Right renal pelvis (tissue), 4 donors: ENCODE measurements at places on chromosomes 7 and 10. TPM values are rescaled to one million over a fixed set of nuclear protein-coding genes. Genes with fewer than 3 reads are reported as not detected.

- DNase-seq = no peak
Measured at GRCh38 chr10:97267671-97268070, 24.8 kb downstream of the ARHGAP19 start.

GRCh38 chr10:49180444-49180860 is 7.7 kb downstream of the TMEM273 start:
- DNase-seq = no peak

DNA sequence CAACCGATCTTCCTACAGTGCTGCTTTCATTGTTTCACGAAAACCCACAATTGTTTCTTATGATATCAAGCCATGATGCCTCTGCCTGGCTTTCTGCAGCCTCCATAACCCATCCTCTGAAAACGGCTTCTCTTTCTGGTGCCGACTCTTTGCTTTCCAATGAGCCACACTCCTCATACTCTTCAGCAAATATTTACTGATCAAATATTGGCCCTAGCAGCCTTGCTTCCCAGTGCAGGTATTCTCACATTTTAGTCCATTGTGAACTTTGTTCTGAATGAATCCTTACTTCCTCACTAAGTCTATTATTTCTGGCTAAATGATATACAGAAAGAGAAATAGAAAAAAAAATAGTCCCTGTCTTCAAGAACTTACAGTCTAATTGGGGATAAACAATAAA is 35.5 kb downstream of the LAMB1 start:
- DNase-seq = no peak

GRCh38 chr7:30681815-30682211 is 443 bp downstream of the CRHR2 start:
- DNase-seq = no peak

- DNase-seq = no peak
Measured at GRCh38 chr10:126599949-126600682, 70.4 kb downstream of the C10orf90 start.

- no peak for DNase-seq
Measured at GRCh38 chr7:156654511-156655234, 14.1 kb downstream of the RNF32 start.

DNA sequence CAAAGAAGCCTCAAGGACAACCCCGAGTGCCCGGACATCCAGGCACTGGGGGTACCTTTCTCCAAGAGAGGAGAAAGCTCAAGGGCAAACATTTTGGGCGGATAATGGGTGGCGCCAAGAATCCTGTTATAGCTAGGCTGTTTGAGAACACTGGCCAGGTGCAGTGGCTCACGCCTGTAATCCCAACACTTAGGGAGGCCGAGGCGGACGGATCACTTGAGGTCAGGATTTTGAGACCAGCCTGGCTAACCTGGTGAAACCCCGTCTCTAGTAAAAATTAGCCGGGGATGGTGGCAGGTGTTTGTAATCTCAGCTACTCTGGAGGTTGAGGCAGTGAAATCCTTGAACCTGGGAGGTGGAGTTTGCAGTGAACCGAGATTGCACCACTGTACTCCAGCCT is 25.2 kb upstream of the UNC5B start:
- no peak for DNase-seq

- no peak for DNase-seq
Measured at GRCh38 chr10:36280321-36280741, 638.2 kb upstream of the FZD8 start.

- peak; percentile 44 for DNase-seq
Measured at GRCh38 chr10:31134311-31134952, 102.8 kb upstream of the ZNF438 start.

- no peak for DNase-seq
Measured at GRCh38 chr7:79489371-79489770, 35.9 kb upstream of the MAGI2 start.

GRCh38 chr10:34959786-34960185 is 130.4 kb downstream of the CUL2 start:
- no peak for DNase-seq

DNA sequence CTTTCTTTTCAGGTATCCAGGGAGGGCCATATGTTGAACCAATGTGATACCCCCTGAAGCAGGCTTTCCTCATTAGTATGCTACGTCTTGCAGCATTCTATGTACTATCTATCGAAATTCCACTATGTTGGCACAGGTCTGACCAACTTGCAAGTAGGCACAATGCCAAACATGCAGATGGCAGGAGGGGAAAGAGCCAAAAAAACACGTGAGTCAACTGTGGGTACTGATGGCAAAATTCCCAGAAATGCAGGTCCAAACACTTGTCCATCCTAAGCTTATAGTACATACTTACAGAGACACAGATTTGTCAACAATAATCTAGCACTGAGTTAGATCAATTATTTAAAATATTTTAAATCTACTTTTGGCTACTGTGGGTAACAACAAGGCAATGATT is 394.9 kb downstream of the DGKB start:
- DNase-seq = no peak

DNA sequence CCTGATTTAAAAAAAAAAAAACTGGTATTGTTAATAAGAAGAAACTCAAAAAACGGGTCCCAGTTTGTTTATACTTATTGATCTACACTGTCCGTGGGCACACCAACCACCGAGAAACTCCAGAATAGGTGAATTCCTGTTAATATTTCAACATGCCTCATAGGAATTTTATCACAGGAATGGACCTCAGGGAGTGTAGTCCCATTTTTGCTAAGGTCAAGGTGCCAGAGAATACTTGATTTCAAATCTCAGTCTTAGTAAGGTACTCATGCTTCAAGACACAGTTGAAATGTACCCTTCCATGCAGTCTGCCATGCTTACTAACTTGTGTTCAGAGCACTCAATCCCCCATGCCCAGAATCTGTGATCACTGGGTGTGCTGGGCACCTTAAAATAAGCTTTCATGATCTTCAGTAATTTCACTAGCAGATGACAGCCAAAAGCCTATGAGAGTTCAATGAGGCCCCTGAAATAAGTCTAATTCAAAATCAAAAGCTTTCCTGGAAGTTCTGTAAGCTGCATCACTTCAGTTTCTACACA is 385.7 kb downstream of the TNS3 start:
- no peak for DNase-seq

DNA sequence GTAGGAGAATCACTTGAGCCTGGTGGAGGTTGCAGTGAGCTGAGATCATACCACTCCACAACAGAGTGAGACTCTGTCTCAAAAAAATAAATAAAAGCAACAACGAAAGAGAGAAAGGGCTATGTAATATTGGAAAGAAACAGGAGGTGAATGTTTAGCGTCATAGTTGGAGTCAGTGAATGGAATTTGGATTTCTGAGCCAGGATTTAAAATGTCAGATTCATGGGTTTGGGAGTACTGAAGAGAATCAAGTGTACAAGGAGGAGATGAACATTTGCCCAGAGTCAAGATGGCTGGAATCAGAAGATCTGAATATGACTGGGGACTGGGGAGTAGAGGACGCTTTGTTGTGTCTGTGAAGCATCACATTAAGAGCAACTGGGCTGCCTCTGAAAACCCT is 366.4 kb downstream of the GALNT17 start:
- no peak for DNase-seq

- no peak for DNase-seq
Measured at GRCh38 chr7:29987083-29987482, 2.5 kb downstream of the SCRN1 start.

GRCh38 chr7:81218480-81219106 is 299.7 kb upstream of the SEMA3C start:
- DNase-seq = no peak

GRCh38 chr10:29970576-29970975 is 88.8 kb downstream of the JCAD start:
- no peak for DNase-seq

- no peak for DNase-seq
Measured at GRCh38 chr7:122768827-122769226, 66.1 kb upstream of the RNF148 start.

DNA sequence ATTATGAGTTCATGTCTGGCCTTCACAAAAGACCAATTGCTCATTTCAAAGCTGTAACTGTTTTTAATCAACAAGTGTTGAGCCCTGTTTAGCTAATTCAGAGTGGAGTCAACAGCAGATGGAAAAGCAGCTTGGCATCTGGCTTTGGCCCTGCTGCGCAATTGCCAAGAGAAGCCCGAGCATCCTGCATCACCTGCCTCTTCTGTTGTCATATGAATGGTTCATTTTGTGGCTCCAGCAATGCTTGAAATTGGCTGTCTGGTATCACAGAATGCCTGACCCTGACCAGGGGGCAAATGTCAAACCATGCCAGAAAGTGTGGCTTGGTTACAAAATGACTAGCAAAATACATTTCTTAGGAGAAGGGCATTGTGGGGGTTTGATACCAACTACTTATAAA is 296.5 kb upstream of the PHF14 start:
- DNase-seq = no peak

DNA sequence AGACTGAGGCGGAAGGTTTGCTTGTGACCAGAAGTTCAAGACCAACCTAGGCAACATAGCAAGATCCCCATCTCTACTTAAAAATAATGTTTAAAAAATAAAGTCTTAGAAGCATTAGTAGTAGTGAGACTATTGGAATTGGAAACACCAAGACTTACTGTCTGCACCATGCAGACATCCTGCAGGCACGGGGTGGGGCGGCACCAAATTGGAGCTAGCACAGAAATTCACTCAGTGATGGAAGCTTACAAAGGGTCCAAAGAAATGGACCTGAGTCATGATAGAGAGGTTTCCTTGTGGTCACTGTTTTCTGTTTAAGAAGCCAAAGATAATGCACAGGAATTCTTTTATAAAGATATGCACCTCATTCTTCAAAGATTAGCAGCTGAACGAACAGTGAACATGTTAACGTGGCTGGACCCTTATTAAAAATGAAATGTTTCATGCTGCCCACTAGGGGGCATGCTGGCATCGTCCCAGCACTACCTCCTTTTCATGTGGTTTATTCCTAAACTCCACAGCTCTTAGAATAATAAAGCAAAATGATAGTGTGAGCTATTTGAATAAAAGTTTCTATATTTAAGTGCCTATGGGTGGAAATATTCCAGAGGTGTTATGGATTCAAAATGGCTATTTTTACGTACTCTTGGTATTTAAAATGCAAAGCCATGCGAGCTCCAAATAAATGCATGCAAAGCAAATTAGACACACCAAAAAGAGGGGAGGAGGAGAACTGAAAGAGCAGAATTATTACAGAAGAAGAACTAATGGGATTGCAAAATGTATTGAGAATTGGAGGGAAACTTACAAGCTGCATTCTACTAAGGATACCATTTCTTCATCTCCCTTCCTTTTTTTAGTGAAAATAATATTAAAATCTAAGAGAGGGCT is 28.6 kb downstream of the PDSS1 start:
- DNase-seq = peak; percentile 47

GRCh38 chr7:1936531-1937251 is 266.6 kb downstream of the ELFN1 start:
- no peak for DNase-seq

DNA sequence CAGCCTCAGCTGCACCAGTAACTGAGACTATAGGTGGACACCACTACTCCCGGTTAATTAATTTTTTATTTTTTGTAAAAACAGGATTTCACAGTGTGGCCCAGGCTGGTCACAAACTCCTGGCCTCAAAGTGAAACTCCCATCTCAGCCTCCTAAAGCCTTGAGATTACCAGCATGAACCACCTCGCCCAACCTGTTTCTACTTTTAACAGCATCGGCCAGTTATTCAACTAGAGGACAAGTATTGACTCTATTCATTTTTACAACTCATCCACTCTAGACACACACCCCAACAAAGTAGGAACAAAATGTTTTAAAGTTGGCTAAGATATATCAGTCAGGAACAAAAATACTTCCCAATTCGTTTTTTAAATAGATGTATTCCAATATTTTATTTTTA is 334.8 kb downstream of the PARD3 start:
- no peak for DNase-seq

Gene ARHGAP22
- polyA plus RNA-seq = 0.97 TPM

Gene KIF5B
- 147 TPM for polyA plus RNA-seq

Gene WDFY4
- polyA plus RNA-seq = 2.1 TPM

Gene NUTM2E
- 0.10 TPM for polyA plus RNA-seq

Gene PAPOLB
- 0.10 TPM for polyA plus RNA-seq

Gene AS3MT
- 23.6 TPM for polyA plus RNA-seq

Gene SLIT1
- polyA plus RNA-seq = 6.8 TPM

Gene CAMK2G
- polyA plus RNA-seq = 22.9 TPM
